ENCODE measurements at places on chromosomes 1 and 21. TPM values are rescaled to one million over a fixed set of nuclear protein-coding genes. Genes with fewer than 3 reads are reported as not detected.

Gene GPR3
- 1.00 TPM for total RNA-seq

Gene RNF220
- 37.9 TPM for total RNA-seq

Gene SPRR2F
- total RNA-seq, result not detected

Gene PTPN7
- total RNA-seq, result 0.09 TPM

Gene FLG
- under 0.01 TPM for total RNA-seq

Gene PRR9
- total RNA-seq, result not detected

Gene DIRAS3
- 2.4 TPM for total RNA-seq

Gene SPRR2D
- total RNA-seq, result not detected

Gene LRRC38
- total RNA-seq, result 2.4 TPM

Gene DUSP23
- 12.2 TPM for total RNA-seq

Gene BMP8B
- total RNA-seq, result 1.5 TPM

Gene FAM177B
- total RNA-seq, result 0.18 TPM

Gene HOOK1
- 17.2 TPM for total RNA-seq

Gene CRABP2
- 9.6 TPM for total RNA-seq

Gene KRTAP19-1
- not detected for total RNA-seq

Gene FMO2
- total RNA-seq, result 0.36 TPM

Gene TRAF3IP3
- 0.27 TPM for total RNA-seq

Gene RGS5
- total RNA-seq, result 10.9 TPM

Gene SLAMF1
- not detected for total RNA-seq

Gene GJA4
- 3.8 TPM for total RNA-seq

Gene TNFSF4
- 2.3 TPM for total RNA-seq

Gene KLHL20
- total RNA-seq, result 28.1 TPM

Gene BOLA1
- 6.5 TPM for total RNA-seq

Gene XCL1
- not detected for total RNA-seq

Gene NRIP1
- 98.4 TPM for total RNA-seq

Gene RPRD2
- 23.0 TPM for total RNA-seq

Gene LDLRAD1
- not detected for total RNA-seq

Gene GSTM5
- total RNA-seq, result 10.6 TPM

Gene FCRLB
- 1.4 TPM for total RNA-seq

Gene LCE2C
- not detected for total RNA-seq

Gene NLRP3
- total RNA-seq, result 0.73 TPM

Gene OR10Z1
- not detected for total RNA-seq

Gene H3-3A
- total RNA-seq, result 334 TPM

Gene SPATA1
- total RNA-seq, result 2.0 TPM

Gene SPRR4
- not detected for total RNA-seq

Gene GBP6
- total RNA-seq, result 0.73 TPM

Gene CCDC17
- 1.00 TPM for total RNA-seq
